PC-9 (cell line): ENCODE measurements at places on chromosomes 1 and 21. TPM values are rescaled to one million over a fixed set of nuclear protein-coding genes. Genes with fewer than 3 reads are reported as not detected.

TRIM58 gene
- not detected in 2 replicates for total RNA-seq

GNG4 gene
- total RNA-seq, result 15.5 and 16.3 TPM in 2 replicates

ACTL8 gene
- 0.55 and 0.68 TPM in 2 replicates for total RNA-seq

MYBPH gene
- not detected in 2 replicates for total RNA-seq

FCRL4 gene
- not detected in 2 replicates for total RNA-seq

FAM72B gene
- total RNA-seq, result 17.7 and 19.4 TPM in 2 replicates

FAM177B gene
- total RNA-seq, result not detected in 2 replicates

PCP4L1 gene
- total RNA-seq, result not detected in 2 replicates

F13B gene
- not detected in 2 replicates for total RNA-seq

PDZK1IP1 gene
- total RNA-seq, result 6.2 and 8.5 TPM in 2 replicates

RABIF gene
- total RNA-seq, result 9.4 and 10.9 TPM in 2 replicates

CRP gene
- total RNA-seq, result not detected in 2 replicates

PRR9 gene
- total RNA-seq, result not detected in 2 replicates

CATSPERE gene
- total RNA-seq, result 0.30 and 1.2 TPM in 2 replicates

LRRC53 gene
- not detected in 2 replicates for total RNA-seq

HNRNPCL1 gene
- total RNA-seq, result not detected in 2 replicates

OR2L5 gene
- not detected in 2 replicates for total RNA-seq

LAMB3 gene
- total RNA-seq, result 90.0 and 142 TPM in 2 replicates

ANKRD34A gene
- total RNA-seq, result 0.33 and 0.50 TPM in 2 replicates

HNRNPR gene
- 149 and 198 TPM in 2 replicates for total RNA-seq
